ENCODE measurements at places on chromosomes 13 and 19.
A peak's percentile ranks its signal among the peaks of the same experiment; 100 is the strongest.

DNA sequence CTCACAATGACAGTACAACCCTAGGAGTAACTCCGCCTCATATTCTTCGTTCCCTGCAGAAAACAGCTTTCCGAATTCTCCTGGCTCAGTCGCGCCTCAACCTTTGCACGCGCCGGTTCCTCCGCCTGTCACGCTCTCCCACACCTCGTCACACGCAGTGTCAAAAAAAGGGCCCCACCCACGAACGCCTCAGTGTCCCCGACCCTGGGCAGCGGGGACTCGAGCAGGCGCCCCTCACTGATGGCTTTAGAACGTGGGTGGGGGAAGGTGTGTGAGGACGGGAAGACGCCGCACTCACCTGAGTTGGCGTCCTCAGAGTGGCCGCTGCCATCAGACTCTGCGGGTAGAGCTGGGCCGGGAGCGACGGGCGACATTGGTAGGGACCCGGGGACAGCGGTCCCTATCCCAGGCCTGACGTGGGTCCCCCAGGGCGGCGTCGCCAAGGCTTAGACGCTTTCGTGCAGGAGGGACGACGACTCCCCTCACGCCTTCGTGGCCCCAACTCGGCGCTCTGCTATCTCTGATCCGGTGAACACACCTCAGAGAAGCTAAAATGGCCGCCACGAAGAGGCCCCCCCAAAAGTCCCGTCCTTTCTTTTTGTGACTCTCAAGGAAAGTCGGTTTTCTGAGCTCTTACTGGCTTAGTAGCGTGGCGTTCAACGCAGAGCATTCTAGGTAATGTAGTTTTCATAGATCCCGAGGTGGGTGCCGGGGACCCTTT is at the start of gene ZNF154:
ZNF154 (minus strand) TSS at position 564 of the 721 bp plus-strand sequence; CDS start at position 331, 233 bp downstream.
- H3K36me3 ChIP-seq, result peaks cover 40% of the 10 kb centered on the region
- peaks cover 2% of the 10 kb centered on the region for H3K27me3 ChIP-seq
- H3K27ac ChIP-seq, result peak within 1 kb of the TSS; percentile 87
- peak within 1 kb of the TSS; percentile 93 for H3K4me3 ChIP-seq

DNA sequence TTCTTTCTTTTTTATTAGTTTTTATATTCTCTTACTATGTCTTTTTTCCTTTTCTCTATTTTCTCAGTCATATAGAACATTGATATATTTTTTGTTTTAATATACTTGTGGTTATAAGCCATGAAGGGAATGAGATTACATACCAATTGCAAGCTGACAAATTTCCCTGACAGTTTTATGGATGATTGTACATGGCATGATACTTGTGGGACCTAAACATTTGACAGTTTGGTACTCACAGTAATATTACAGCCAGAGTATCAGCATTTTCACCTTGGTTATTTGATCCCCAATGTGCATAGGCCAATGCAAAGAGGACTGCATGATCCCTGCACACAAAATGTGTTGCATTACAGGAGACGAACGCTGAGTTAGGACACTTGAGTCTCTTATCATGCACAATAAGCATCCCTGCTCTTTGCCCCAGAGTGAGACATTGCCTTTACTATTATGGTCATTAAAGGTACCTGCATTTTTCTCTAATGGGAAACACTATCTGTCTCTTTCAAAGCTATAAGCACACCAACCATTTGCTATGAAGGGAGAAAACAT is 713.4 kb upstream of the PCDH20 start:
- DNase-seq, result no peak
- H3K36me3 ChIP-seq, result no peaks in the 10 kb centered on the region

GRCh38 chr13:41709511-41709910 is 251.4 kb downstream of the VWA8 start:
- no peak overlapping the region for H3K4me3 ChIP-seq
- DNase-seq, result no peak
- no peaks in the 10 kb centered on the region for H3K27me3 ChIP-seq
- H3K4me1 ChIP-seq, result no peaks in the 10 kb centered on the region
- H3K27ac ChIP-seq, result no peak overlapping the region

DNA sequence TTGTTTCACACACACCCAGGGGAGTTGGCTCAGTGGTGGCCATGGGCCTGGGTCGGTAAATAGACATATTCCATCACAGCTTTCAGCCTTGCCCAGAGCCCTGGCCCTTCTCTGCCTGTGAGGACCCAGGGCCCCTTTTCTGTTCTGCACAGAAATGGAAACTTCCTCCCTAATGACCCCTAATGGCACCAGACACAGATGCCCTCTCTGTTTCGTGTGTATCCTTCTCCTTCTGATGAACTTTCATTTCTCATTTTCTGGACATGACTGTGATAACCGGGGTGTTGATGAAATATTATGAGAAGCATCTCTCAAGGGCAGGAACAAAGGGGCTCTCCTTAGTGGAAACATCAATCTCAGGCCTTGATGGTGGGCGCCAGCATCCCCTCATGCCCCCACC is 12.8 kb downstream of the LILRA1 start:
- peak; percentile 29 for DNase-seq
- no peaks in the 10 kb centered on the region for H3K27me3 ChIP-seq
- H3K4me1 ChIP-seq, result no peaks in the 10 kb centered on the region
- no peak overlapping the region for H3K4me3 ChIP-seq
- H3K36me3 ChIP-seq, result no peaks in the 10 kb centered on the region

DNA sequence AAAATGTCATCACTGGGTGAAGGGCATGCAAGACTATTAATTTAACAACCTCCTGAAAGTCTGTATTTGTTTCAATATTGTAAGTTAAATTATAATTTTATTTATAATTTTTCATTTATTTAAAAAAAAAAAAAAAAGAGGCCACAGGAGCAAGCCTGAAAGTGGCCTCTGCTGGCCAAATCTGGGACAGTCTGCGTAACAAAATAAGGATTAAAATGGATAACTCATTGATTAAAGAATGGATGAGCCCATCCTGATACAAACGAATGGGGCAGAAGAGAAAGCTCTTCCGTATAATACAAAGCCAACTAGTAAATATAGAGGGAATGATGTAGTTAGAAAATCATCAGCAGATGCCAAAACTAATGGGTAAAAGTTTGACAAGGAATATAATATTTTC is 36.2 kb downstream of the SUCLA2 start:
- no peaks in the 10 kb centered on the region for H3K4me1 ChIP-seq
- DNase-seq, result no peak
- no peak overlapping the region for H3K4me3 ChIP-seq
- H3K27ac ChIP-seq, result no peak overlapping the region
- H3K36me3 ChIP-seq, result peaks cover 64% of the 10 kb centered on the region

DNA sequence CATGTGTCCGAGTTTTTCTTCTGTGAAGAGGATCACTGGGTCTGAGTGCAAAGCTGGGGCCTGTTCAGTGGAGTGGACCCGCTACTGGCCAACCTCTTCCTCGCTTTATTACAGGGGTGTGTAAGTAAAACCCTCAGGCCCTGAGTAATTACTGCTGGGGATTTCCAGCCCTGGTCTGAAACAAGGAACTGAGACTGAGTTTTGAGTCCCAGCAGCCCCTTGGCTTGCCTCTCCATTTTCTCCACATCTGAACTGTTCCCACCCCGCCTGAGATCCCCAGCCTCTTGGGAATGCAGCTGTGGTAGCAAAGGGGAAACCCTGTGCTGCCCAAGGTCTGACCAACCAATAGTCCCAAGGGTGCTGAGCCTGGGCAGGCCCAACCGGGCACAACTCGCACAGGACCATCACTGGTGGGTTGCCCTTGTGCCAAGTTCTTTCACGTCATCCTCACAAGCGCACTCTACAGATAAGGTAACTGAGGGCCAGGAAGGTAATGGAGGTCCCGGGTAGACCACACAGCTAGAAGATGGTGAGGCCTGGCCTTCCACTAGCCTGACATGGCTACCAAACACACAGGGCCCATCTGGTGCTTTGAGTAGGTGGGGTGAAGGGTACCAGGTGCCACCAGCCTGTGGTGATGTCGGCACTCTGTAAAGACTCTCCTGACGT is 13.7 kb upstream of the SLC35E1 start:
- H3K4me3 ChIP-seq, result peak overlapping the region; percentile 87
- H3K36me3 ChIP-seq, result peaks cover 6% of the 10 kb centered on the region

- no peaks in the 10 kb centered on the region for H3K27me3 ChIP-seq
- no peak overlapping the region for H3K4me3 ChIP-seq
- no peaks in the 10 kb centered on the region for H3K4me1 ChIP-seq
- H3K36me3 ChIP-seq, result peaks cover 59% of the 10 kb centered on the region
- no peak overlapping the region for H3K27ac ChIP-seq
Observed at GRCh38 chr19:11017275-11018035, 56.6 kb downstream of the SMARCA4 start.

DNA sequence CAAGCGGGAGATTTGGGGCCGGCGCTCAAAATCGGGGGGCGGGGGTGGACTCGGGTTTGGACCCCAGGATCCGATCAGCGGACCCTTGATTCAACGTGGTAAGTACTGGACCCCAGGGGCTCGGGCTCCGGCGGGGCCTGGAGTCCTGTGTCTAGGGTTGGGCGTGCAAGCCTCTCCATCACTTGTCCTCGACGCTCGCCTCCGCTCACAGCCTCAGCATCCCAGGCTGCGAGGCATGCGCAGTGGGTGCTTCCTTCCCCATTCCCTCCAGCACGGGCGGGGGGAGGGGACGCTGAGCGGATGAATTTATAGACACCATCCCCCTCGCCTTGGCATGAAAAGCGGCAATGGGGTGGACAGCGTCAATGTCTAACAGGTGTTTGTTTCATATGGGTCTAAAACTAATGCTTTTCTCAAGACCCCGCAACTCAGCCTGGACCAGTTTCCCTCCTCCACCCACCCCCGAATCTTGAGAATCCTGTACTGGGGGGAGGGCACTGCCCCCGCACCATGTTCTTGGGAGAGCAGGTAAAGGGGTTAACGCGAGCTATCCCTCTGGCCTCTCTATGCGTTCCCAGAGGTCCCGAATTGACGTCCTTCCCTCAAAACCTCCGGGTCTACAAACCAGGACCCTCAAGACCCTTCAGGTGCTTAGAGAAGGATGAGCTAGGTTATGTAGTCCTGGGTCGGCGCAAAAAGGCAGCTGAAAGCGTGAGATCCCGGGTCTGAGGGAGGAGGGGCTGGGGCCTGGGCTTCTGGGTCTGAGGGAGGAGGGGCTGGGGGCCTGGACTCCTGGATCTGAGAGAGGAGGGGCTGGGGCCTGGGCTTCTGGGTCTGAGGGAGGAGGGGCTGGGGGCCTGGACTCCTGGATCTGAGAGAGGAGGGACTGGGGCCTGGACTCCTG is 579 bp downstream of the CPT1C start:
- H3K27ac ChIP-seq, result peak overlapping the region; percentile 63
- peaks cover 26% of the 10 kb centered on the region for H3K36me3 ChIP-seq
- peaks cover 19% of the 10 kb centered on the region for H3K4me1 ChIP-seq
- peak overlapping the region; percentile 87 for H3K4me3 ChIP-seq
- peaks cover 13% of the 10 kb centered on the region for H3K27me3 ChIP-seq

DNA sequence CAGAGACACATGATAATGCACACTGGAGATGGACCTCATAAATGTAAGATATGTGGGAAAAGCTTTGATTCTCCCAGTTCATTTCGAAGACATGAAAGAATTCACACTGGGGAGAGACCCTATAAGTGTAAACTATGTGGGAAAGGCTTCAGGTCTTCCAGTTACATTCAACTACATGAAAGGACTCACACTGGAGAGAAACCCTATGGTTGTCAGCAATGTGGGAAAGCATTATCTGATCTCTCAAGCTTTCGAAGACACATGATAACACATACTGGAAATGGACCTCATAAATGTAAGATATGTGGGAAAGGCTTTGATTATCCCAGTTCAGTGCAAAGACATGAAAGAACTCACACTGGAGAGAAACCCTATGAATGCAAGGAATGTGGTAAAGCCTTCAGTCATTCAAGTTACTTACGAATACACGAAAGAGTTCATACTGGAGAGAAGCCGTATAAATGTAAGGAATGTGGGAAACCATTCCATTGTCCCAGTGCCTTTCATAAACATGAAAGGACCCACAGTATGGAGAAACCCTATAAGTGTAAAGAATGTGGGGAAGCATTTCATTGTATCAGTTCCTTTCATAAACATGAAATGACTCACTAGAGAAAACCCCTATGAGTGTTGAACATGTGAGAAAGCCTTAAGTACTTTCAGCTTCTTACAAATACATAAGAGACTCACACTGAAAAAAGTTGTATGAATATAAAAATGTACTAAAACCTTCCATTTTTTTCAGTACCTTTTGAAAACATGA is 14.7 kb downstream of the ZNF441 start:
- H3K27ac ChIP-seq, result no peak overlapping the region
- no peak for DNase-seq
- H3K4me1 ChIP-seq, result no peaks in the 10 kb centered on the region
- peaks cover 69% of the 10 kb centered on the region for H3K36me3 ChIP-seq
- H3K4me3 ChIP-seq, result no peak overlapping the region
- H3K27me3 ChIP-seq, result no peaks in the 10 kb centered on the region

DNA sequence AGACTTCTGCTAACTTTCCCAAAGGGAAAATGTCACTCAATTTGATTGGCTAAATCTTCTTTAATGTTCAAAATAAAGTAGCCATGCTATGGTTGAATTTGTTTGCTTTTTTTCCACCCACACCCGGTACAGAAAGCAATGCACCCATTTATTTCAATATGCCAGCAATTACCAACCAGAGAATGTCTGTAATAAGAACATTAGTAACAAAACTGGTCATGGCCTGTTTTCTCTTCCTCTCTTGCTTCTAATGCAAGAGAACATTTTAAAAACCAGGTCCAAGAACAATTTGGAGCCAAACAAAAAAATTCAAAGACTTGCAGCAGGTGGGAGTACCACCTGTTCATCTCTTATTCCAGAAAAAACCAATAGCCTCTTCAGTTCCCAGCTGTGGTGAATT is 1108.8 kb upstream of the PCDH20 start:
- H3K27me3 ChIP-seq, result no peaks in the 10 kb centered on the region
- no peaks in the 10 kb centered on the region for H3K36me3 ChIP-seq
- H3K27ac ChIP-seq, result no peak overlapping the region
- no peaks in the 10 kb centered on the region for H3K4me1 ChIP-seq
- H3K4me3 ChIP-seq, result no peak overlapping the region

- no peaks in the 10 kb centered on the region for H3K36me3 ChIP-seq
- DNase-seq, result no peak
- no peaks in the 10 kb centered on the region for H3K4me1 ChIP-seq
Observed at GRCh38 chr19:33469171-33470039, 52.2 kb downstream of the PEPD start.

GRCh38 chr13:76980075-76980718 is 11.7 kb upstream of the CLN5 start:
- no peaks in the 10 kb centered on the region for H3K36me3 ChIP-seq
- peaks cover 47% of the 10 kb centered on the region for H3K27me3 ChIP-seq
- peak; percentile 95 for DNase-seq
- H3K4me1 ChIP-seq, result peaks cover 6% of the 10 kb centered on the region
- peak overlapping the region; percentile 78 for H3K4me3 ChIP-seq

GRCh38 chr19:47564081-47564480 is 8.9 kb downstream of the ZNF541 start:
- no peaks in the 10 kb centered on the region for H3K36me3 ChIP-seq
- peaks cover 10% of the 10 kb centered on the region for H3K27me3 ChIP-seq
- H3K27ac ChIP-seq, result no peak overlapping the region
- no peak overlapping the region for H3K4me3 ChIP-seq
- H3K4me1 ChIP-seq, result peaks cover 3% of the 10 kb centered on the region
- DNase-seq, result no peak
